ENCODE measurements at places on chromosomes 5 and 9.

- no peak for DNase-seq
These were observed 10.3 kb upstream of the WDR5 start for GRCh38 chr9:134125413-134126095.

GRCh38 chr5:149345892-149346222 is 558 bp downstream of the GRPEL2 start:
- no peak for DNase-seq

DNA sequence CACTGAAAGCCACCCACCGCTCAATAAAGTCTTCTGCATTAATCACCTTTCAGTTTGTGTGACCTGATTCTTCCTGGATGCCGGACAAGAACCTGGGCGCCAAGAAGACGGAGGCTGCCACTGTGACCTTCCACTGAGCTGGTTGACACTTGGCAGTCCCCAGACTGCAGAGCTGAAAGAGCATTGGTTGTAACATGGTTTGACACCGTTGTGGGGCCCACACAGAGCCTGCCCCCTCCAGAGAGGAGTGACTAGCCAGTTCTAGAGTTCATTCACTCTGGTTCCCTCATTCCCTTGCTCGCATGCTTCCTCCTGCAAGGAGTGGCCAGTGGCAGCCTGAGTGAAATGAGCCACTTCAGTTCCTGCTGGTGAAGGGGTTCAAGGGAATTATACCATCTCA is 86.2 kb upstream of the ANXA1 start:
- no peak for DNase-seq

- no peak for DNase-seq
These were observed 117.2 kb downstream of the ARHGEF28 start for GRCh38 chr5:73743161-73743560.

- no peak for DNase-seq
These were observed 6.4 kb downstream of the PRLR start for GRCh38 chr5:35223787-35224395.

- DNase-seq: no peak
These were observed 342.1 kb downstream of the PRR16 start for GRCh38 chr5:120806202-120806601.

DNA sequence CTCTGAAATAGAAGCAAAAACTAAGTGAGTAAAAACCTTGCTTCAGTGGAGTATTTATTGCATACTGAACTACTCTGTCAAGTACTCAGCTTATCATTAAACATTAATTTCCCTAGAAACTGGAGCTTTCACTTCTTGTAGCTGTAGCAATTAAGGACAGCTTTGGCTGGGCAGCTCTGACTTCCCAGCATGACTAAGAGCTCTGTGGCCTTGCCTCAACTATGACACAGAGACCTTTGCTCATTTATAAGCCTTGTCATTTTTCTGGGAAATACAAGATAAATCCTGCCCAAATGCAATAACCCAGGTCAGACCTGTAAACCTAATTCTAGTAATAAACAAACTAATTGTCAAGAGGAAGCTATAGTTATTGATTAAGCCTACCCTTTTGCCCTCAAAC is 65.4 kb upstream of the STK32A start:
- DNase-seq: no peak
